ENCODE measurements at places on chromosomes 12 and 14.

GRCh38 chr12:19897900-19898408, 458.7 kb downstream of the AEBP2 start:
- DNase-seq = no peak

DNA sequence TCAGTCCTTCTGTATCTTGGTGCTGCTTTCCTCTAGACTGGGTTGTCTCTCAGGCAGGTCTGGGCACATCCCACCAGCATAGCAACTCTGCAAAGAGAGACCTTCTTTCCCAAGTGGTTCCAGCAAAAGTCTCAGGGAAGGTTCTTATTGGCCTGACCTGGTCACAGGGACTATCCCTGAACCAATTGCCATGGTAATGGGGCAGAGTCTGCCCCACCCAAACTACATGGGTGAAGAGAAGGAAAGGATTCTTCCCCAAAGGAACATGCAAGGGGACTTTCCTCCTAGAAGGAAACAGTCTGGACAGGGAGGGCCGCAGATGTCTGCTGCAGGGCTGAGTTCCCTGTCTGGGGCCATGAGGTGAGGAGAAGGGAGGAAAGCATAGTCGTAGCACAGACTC, 122.2 kb upstream of the NCOR2 start:
- DNase-seq = no peak

GRCh38 chr12:32240831-32241230, 134.2 kb downstream of the BICD1 start:
- DNase-seq = no peak

- DNase-seq = no peak
Observed at GRCh38 chr12:108597559-108598471, at the start of gene TMEM119. Gene TMEM119, minus strand, starts transcription at chr12:108598084. Its CDS starts 5,701 bp downstream, at chr12:108592383.

DNA sequence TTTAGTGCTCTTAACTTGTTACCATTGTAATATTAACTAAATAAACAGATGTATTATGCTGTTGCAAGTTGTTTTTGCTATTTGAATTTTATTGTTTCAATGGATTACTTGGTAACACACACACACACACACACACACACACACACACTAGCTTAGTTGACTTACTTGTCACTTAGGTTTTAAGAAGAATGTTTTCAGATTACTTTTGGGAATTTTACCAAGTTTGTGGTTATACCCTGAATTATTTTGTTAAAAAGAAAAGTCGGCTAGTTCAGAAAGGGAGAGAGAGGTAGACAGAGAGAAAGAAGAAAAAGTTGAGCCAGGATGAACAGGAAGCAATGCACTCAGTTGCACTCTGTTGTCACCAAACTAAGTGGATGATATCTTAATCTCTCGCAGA, 5.3 kb downstream of the SSTR1 start:
- no peak for DNase-seq

DNA sequence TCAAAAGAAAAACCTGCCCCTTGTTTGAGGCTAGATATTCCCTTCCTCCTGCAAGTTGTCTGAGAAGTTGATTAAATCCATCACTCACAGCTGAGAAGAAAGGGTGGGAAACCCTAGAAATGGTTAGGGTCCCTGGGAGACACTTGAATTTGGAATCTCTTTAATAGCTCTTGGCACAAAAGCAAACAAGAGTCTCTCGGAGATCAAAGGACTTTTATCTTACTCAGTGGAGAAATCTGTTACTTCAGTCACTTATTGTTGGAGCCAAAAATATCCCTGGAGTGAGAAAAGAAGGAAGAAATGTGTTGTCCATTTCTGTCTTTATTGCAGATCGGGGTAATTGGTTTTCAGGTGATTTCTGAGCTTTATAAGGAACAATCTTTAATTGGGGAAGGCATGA, 47.0 kb downstream of the TMEM132C start:
- no peak for DNase-seq

Data from stimulated activated CD4-positive, alpha-beta T cell treated with anti-CD3 and anti-CD28 coated beads, Interleukin-12 subunit alpha, Interleukin-12 subunit beta, amount 100 ng/mL, for 24 hours (primary cell).